Brain pericyte (primary cell): ENCODE measurements at places on chromosomes 3 and 15.

GRCh38 chr3:38247366-38248035 is 18.1 kb upstream of the SLC22A13 start:
- DNase-seq = peak; percentile 17

- no peak for DNase-seq
Measured at GRCh38 chr3:15541371-15541770, 19.9 kb upstream of the COLQ start.

GRCh38 chr3:150097588-150097890 is 126.8 kb upstream of the PFN2 start:
- no peak for DNase-seq

- DNase-seq = no peak
Measured at GRCh38 chr3:130816561-130817445, 70.2 kb upstream of the PIK3R4 start.

DNA sequence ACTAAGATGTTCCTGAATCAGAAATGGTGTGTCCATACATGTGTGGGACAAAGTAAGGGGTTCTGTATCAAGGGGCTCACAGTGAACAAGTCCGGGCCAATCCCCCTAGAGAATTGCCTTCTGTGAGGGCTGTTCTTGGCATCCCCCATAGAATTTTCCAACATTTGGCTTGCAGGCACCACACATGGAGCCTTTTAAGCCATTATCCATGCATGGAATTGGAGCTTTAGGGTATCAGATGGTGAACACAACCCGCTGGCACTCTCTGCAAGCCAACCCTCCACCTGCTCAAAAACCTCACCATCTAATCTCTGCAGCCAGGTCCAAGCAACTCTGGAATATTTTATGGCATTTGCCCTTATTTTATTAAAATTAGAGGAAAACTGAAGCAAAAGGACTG is 278.7 kb downstream of the ERC2 start:
- DNase-seq = no peak
